ENCODE measurements at places on chromosomes 7 and 10.

DNA sequence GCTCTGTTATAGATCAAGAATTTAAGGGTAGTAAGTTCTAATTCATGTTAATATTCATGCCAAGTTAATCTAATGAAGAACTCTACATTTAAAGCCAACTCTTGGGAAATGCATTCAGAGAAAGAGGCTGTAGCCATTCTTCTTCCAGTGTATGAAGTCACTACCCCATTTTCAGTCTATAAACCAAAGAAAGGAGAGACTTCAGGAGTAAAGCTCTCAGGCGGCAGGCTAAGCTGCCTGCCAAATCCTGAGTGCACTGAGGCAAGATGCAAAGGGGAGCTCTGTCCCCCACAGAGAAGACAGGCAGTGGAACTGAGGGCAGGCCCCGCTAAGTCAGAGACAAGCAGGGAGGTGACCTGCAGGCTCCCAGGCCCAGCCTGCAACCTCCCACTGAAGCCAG lies 41.5 kb downstream of the SLIT1 start:
- DNase-seq: no peak

- DNase-seq: no peak
These were observed 33.3 kb downstream of the ARHGAP19 start for GRCh38 chr10:97259119-97259518.

DNA sequence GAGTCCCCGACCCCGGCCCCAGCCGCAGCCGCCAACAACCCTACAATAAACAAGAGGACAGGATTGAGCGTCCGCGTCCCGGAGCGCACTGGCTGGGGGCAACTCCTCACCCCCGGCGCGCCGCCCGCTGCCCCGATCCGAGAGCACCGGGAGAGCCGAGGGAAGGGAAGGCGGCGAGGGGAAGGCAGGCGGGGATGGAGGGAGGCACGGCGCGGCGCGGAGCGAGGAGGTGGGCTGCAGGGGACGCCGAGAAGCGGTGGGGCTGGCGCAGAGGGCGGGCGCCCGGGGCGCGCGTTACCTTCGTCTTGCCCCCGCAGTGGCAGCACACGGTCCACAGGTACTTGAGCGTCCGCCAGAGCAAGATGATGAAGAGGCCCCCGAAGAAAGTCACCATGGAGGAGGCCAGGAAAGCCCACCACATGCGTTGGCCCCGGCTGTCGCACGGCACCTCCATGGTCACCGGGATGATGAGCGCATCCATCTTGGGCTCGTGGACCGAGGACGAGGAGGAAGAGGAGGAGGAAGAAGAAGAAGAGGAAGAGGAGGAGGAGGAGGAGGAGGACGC lies 559 bp downstream of the KCNMA1 start:
- no peak for DNase-seq

- DNase-seq: no peak
These were observed 150.1 kb upstream of the BMPER start for GRCh38 chr7:33754933-33755928.

- DNase-seq: no peak
These were observed 10.8 kb upstream of the PHYH start for GRCh38 chr10:13310518-13311176.

DNA sequence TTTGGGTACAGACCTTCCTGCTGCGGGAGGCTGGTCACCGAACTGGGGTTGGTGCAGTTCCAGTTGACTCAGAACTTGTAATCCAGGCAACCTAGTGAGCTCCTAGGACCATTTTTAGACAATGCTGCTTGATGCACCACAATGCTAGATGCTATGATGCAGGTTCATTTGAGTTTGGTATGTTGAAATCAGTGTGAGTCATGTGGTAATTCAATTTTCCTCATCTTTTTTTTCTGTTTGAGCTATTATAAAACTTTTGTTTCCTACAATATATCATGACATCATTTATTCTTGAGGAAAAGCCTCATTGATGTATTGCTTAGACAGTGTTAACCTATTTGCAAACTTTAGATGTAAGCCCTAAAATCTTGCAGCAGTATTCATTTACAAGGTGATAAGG lies 40.9 kb upstream of the MTPN start:
- no peak for DNase-seq

GRCh38 chr7:1497293-1497927 lies 6.8 kb downstream of the INTS1 start:
- no peak for DNase-seq

- DNase-seq: no peak
These were observed 268.4 kb downstream of the TCERG1L start for GRCh38 chr10:131043039-131043691.

GRCh38 chr10:103480521-103480920 lies 1.5 kb upstream of the CALHM3 start:
- no peak for DNase-seq

DNA sequence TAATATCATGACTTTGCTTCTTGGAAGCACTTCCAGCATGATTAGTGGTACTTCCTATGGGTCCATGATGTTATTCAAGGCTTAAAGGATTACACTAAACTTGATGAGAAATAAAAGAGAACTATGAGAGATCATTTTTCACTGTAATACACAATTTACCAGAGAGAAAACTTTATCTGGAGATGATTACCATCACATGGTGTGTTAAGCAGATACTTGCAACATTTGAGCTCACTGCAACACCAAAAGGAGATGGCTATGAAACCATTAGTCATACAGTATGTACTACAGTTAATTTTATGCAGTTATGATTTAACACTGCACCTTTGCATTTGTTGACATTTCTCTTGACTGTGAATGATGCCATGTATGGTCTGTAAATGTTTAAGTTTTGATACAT lies 311.3 kb upstream of the AOAH start:
- no peak for DNase-seq

DNA sequence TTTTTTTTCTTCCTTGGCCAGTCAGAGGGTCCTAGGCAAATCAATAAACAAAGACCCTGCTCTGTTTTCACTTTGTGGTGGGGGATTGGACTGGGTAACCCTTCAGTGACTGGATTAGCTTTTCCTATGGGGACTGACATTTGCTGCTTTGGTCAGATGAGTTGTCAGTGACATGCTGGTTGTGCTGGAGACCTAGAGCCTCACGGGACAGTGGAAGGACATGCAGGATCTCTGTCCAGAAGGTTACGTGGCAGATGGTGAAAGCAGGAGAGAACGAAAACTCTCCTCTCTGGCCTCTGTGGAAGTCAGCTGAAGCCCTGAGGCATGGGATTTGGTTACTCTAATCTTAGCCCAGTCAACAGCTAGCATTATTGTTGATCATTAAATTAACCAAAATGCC lies 90.0 kb upstream of the BMPER start:
- no peak for DNase-seq

- no peak for DNase-seq
These were observed 6.5 kb downstream of the COBL start for GRCh38 chr7:51310131-51310583.

- no peak for DNase-seq
These were observed 538.5 kb downstream of the INHBA start for GRCh38 chr7:41164440-41164839.

DNA sequence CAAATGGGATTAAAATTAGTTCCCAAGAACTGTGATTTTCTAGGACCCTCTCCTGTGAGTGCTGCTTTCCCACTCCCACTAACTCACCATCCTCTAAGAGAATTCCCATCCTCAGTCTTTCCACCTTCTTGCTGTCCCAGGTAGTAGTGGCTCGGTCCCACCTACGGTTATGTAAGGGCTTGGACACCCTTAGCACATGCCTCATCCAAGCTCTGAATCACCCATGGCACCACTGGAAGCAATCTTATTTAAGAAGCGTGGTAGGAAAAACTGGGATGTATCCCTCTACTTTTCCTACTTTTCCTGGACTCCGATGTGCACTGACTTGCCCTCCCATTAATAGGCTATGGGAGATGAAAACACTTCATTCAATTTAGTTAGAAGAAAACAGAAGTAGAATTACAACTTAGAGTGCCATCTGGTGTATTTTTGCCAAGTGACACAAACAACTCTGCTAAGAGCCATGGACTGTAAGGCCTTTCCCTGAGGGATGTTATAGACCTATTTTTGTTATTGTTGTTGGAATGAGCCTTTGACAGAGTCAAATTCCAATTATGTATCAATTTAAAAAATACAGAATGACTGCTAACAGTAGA lies 13.7 kb upstream of the ANKRD22 start:
- no peak for DNase-seq

DNA sequence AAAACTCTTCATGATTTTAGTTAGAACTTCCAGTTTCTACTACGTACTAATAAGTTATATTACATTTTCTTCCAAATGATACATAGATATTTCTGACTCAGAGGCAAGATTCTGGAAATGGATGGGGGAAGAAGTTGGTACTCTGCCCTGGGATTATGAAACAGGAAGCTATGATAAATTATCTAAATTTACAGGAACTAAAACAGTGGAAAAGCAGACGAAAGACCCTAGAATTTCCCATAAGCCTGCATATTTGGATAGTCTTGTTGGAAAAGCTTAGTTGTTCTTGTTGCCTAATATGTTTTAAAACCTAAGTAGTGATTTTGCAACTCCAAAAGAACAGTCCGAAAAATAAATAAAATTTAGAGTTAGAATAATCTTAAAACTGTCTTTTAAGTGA lies 21.8 kb downstream of the CFAP69 start:
- DNase-seq: no peak

GRCh38 chr10:103077020-103077419 lies 116.1 kb downstream of the NT5C2 start:
- DNase-seq: no peak

GRCh38 chr7:157088136-157088535 lies 50.6 kb upstream of the UBE3C start:
- no peak for DNase-seq

DNA sequence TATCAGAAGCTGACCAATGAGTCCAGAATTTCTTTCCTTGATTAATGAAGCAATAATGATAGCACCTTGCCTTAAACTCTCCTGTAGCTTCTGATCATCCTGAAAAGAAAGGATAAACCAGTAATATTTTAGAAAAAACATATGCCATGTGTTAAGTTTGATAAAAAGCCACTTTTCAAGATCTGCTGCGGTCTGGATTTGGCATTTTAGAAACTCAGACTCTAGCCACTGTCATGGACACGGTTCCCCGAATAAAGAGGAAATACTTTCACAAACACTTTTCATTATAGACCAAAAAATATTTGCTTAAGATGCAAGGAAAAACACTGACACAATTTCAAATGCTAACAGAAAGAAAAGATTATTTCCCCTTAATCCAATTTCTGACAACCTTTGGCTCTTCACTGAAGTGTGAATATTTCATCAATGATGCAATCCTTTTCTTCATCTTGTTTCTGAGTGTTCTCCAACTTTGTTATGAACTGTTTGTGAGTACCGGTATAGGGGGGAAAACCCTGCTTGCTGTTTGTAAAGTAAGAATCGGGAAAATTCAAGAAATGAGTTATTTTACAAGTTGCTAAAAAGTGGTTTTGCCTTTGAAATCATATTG lies 329.5 kb downstream of the CRPPA start:
- DNase-seq: no peak

GRCh38 chr10:77902159-77902558 lies 24.4 kb downstream of the DLG5 start:
- DNase-seq: no peak

GRCh38 chr7:92226981-92227380 lies 18.7 kb downstream of the KRIT1 start:
- no peak for DNase-seq

DNA sequence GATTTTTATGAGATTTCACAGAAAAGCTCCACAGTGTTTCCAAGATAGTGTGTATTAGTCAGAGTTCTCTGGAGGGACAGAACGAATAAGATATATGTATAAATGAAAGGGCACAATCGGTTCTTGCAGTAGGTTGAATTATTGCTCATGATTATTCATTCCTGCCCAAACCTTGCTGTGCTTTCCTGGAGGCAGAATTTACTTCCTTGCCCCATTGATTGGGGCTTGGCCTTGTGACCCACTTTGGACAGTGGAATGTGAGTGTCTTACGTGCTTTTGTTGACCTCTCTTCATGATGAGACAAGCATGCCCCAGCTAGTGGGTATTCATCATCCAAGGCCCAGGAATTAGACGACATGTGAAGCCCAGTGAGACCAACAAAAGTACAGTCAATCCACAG lies 53.0 kb upstream of the ABCB5 start:
- DNase-seq: no peak

DNA sequence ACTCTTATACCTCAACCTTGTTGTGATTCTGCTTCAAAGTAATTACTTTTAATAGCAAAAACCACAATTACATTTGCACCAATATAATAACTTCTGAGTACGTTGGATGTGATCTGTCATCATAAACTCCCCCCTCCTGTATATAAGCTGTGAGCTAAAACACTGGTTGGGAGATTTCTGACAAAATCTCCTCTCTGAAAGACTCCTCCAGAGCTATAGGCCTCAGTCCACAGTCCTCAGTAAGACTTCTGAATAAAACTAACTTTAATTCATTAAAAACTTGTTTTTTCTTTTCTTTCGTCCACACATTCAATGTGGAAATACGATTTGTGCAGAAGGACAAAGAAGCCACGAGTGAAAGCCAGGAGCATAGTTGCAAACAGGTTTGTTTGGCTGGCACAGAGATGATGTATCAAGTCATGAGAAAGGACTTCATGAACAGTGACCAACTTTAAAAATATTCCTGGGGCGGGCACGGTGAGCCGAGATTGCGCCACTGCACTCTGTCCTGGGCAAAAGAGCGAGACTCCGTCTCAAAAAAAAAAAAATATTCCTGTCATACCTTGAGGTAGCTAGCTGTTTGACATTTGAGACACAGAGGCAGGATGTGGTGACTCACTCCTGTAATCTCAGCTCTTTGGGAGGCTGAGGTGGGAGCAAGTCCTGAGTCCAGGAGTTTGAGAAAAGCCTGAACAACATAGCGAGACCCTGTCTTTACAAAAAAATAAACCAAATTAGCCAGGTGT lies 91.1 kb upstream of the ARHGAP21 start:
- DNase-seq: no peak

GRCh38 chr10:1372212-1372611 lies 316.0 kb downstream of the WDR37 start:
- DNase-seq: no peak

DNA sequence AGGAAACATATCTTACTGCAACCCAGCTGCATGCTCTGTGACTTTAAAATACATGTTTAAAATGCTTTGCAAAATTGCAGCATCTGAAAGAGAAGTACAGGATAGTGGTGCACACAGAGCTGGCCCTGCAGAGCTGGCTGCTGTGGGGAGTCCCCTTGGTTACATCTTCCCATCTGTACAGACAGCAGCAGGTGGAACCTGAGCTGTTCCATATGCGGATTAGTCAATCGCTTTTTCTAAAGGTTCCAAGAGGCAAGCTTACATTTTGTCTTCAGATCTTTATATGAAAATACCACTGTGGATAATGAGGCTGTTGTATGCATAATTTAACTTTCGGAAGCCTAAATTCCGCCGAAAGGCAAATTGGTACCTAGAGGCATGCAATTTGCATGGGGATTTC lies 444.1 kb downstream of the NRG3 start:
- no peak for DNase-seq

- DNase-seq: no peak
These were observed 148.2 kb upstream of the SLC26A5 start for GRCh38 chr7:103594186-103594585.

GRCh38 chr7:74454021-74454924 lies 567 bp downstream of the GTF2IRD1 start:
- no peak for DNase-seq

GRCh38 chr7:155878250-155878649 lies 66.0 kb upstream of the SHH start:
- no peak for DNase-seq

- DNase-seq: no peak
These were observed 32.9 kb upstream of the PCBD1 start for GRCh38 chr10:70921285-70921684.
